ENCODE measurements at places on chromosomes 16 and 17.

DNA sequence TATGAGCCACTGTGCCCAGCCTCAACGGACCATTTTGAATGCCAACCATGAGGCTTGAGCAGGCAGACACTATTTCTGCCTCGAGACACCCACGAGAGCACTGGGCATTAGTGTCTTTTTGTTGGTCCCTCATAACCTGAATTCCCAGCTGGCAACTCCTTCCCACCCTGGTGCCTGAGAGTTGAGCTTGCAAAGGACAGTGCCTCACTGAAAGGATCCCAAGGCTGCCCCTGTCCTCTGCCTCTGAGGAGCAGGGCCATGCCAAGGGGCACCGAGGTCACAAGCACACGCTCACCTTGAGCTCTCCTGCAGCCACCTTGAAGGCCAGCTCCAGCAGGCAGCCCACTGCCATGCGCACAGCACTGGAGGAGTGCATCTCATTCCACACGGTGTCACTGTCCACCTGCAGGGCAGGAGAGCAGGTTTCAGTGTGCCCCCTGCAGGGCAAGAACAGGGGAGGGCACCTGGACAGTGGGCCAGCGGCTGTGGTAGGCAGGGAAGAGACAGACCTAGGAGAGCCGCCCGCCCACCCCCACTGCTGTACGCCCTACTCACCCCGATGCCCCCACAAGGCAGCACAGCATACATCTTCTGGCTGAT is 12.8 kb downstream of the G6PC3 start:
- peak; percentile 55 for DNase-seq

DNA sequence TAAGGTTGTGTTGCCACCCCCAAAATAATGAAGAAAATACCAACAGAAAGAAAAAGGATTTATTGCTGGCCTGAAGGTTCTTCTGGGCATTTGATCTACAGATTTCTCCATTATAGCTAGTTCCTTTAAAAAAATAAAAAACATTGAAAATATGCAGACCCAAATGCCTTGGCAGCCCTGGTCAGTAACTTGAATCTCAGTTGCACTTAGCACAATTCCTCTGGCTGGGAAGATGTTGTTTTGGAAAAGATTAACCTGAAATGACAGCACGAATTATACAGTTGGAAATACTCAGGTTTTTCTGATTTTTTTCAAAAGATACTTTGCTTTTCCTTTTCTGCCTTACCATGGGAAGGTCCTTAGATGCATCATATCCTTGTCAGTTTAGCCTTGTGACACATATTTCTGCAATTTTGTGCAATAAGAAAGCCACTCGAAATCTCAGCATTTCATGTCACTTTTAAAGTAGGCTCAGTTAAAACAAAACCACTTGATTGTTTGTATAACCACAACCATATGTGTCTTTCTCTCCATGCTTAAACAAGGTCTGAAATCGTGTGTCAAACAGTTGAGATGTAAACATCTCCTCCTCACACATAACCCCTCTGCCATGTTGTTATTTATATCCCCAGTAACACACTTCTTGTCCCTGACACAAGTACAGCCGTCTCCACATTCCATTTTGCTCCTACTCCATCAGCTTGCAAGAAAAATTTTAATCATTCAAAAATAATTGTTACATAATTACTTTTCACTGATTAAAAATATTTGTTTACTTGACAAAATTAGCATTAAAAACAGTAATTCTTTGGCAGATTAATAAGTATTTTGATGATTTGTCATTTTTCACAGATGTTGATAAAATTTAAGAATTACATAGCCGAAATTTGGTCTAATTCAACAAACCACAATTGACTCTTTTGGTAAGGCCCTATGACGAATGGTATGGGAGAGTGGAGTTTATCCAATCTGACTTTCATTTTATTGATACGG is 61.1 kb downstream of the SIAH1 start:
- DNase-seq: no peak

- DNase-seq: no peak
These were observed 6.5 kb downstream of the ENPP7 start for GRCh38 chr17:79737046-79737921.

DNA sequence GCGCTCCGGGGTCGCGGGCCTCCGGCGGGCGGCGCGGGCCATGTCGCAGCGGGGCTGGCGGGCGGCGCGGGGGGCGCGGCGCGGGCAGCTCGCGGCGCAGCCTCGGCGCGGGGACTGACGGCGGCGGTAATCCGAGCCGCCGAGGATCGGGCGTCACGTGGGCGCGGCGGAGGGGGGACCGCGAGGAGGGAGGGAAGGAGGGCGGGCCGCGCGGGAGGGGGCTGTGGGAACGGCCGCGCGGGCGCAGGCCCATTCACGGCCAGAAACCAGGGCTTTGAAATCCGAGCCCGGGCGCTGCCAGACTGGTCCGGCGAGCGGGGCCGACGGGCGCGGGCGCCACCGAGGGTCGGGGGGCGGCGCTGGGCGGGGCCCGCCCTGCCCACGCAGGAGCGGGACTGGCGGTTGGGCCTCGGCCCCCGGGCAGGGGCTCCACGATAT is at the start of gene MTSS2:
MTSS2 (minus strand) TSS at position 116 of the 438 bp plus-strand sequence. CDS start 262 bp downstream, outside the sequence.
- no peak for DNase-seq

DNA sequence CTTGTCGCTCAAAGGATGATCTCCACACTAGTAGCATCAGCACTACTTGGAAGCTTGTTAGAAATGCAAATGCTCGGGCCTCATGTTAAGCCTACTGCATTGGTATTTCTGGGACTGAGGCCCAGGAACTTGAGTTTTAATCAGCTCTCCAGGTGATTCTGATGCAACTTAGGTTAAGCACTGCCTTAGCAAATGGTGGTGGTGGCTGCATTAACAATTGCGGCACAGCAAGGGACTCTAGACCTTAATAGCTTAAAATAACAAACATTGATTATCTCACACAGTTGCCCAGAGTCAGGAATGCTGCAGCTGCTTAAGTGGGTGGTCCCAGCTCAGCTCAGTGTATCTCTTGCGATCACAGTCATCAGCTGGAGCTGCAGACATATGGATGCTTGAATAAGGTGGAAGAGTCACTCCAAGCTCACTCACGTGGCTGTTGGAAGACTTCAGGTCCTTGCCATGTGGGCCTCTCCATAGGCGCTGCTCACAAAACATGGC is 25.8 kb downstream of the HS3ST3A1 start:
- no peak for DNase-seq

DNA sequence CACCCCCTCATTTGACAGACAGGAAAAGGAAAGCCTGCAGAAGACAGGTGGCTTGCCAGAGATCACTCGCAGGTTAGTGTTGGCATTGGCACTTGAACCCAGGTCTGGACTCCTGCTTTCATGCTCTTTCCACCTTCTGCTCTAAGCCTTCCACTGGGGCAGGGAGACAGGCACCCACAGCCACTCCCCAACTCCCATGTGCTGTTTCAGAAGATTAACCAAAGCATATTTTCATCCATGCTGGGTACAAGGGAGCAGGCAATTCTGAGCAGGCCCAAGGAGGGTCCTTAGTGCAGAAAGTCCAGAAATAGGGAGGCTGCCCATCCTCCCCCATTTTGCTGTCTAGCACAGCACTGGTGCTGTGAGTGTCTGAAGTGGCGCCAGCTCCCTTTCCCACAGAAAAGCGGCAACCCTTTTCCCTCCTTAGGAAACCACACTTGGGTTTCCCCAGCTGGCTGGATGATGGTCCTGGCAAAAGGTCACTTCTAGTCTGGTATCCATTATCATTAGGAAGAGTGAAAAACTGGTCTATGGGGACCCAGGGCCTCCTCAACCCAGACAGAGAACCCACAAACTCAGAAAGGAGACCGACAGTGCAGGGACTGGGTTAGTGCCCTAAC is 2.0 kb upstream of the CAVIN1 start:
- DNase-seq: no peak

GRCh38 chr16:50270510-50271147 is 4.3 kb downstream of the ADCY7 start:
- DNase-seq: no peak

DNA sequence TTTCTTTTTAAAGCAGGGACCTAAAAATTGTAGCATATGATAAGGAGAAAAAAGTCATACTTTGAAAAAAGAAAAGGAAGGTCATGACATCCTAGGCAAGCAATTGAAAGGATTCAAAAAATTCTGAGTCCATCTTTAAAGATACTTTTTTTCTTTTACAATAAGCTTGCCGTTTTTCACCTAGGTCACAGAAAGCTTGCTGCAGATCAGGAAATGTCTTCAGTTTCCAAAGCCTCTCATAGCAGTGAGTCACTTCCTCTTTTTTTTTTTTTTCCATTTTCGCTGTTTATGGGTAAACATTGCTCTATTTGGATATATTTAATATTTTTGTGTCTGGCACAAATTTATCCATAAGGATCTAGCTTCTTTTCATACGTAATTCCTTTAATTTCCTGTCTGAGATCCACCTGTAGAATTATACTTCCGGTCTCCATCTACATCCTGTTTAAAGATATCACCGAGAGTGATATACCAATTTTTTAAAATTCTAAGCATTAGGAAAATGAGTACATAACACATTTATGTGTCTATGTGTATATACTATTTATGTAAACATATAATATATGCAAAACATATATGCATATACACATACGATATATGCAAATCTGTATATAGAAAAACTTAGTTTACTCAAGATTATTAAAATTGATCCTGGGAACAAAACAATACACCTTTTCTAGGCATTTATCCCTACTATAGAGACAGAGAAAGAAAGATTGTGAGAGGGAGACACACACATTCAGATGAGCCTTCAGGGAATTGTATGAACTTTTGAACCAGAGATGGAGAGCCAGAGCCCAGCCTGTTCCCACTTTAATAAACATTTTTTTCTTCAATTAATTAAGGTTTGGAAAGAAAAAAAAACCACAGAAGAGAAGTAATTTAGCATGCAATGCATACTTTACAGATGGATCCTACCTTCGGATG is 134.4 kb downstream of the SKAP1 start:
- no peak for DNase-seq

DNA sequence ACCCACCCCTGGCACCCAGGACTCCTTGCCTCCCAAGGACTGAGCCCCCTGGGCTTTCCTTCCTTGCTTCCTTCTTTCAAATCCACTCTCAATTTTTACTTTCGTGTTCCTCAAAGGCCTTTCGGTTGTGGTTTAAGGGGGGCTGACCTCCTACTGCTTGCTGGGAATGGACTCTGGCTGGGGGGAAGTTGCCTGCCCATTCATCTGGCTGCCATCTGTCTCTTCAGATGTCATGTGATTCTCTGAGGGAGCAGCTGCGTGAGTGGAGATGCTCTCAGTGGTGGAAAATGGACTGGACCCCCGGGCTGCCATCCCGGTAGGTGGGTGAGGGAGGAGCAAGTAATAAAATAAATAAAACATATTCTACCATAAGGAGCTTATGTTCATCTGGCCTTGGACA is 93.8 kb upstream of the RPRML start:
- DNase-seq: no peak

DNA sequence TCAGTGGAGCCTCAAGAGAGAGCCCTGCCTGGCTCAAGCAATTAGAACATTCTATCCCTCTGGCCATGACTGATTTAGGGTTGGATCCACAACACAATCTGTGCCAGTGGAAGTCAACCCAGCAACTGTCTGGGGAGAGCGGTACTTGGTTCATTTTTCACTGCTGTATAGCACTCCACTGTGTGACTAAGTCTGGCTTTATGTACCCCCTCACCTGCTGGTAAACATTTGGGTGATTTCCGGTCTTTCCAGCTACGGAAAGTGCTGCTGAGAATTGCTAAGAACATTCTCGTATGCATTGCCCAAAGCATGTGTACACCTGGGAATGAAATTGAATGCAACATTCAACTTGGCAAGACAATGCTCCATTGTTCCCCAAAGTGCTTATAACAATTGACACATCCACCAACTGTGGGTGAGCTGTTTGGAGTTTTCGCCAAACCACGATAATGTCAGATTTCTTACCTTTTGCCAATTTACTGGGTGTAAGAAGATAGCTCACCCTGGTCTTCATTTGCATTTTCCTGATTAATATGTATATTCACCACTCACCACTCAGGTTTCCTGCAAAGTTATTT is 63.5 kb upstream of the MED9 start:
- peak; percentile 20 for DNase-seq

- no peak for DNase-seq
These were observed 18.9 kb upstream of the KCNJ12 start for GRCh38 chr17:21357281-21357680.

GRCh38 chr16:20707461-20707860 is 10.0 kb upstream of the ACSM1 start:
- no peak for DNase-seq

DNA sequence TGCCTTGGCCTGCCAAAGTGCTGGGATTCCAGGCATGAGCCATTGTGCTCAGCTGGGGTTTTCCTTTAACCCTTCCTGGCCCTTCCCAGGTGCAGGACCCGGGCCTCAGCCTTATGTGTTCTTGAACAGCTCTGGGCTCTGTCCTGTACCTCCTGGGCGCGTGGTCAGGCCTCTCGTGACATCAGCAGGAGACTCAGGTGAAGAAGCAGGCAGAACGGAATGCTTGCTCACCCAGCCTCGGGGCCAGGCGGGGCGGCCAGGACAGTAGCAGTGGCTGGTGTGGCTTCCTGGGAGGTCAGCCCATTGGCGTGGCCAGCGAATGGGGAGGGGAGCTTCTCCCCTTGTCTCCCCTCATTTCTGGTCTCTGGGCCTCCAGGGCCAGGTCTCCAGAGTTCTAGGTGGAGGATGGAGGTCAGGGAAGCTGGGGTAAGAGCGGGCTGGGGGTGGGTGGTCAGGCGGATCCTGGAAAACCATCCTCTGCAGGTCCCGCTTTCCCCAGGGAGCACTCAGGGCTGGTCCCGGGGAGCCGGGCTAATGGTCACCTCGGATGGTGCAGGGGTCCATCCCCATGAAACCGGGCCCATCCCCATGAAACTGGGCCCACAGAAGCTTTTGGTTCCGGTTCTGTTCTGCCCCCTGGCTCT is 281.5 kb downstream of the SEC14L1 start:
- DNase-seq: no peak

DNA sequence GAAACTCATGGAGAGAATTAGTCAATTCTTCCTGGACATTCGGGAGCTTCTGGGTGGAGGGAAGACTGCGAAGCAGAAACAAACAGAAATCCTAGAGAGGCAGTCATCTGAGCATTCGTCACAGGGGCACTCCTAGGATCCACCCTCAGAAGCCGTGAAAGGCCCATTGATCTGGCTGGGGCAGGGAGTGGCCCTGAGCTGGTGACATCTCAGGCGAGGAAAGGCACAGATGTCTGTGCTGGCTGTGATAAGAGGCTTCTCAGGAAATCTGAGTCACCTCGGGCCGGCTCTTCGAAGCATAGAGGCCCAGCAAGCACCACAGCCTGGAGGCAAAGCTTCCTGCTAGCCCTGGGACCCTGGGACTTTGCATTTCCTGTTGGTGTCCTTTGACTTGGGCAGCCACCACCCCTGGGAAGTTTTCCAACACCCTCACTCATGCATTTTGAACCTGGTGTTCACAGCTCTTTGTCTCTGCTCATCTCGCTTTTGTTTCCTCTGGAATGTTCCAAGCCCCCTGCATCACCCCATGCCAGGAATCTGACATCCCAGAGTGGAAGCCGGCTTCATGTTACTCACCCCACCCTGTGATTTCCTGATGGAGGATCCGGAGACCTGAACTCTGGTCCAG is 23.3 kb upstream of the CDRT4 start:
- no peak for DNase-seq

DNA sequence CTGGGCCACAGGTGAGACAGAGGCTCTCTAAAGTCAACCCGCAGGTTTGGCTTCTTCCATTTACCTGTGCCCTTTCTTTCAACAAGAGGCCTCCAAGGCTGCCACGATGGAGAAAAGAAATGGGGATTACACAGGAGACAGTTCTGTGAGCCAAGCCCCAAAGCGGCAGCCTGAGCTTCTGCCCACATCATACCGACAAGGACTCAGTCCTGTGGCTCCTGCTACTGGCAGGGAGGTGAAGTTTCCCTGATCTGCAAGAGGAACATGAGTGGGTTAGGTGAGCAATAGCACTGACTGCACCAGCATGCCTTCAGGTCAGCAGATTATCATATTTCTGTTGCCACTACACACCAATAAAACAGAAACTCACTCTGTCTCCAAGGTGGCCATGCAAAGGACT is 800.0 kb downstream of the KCNJ18 start:
- no peak for DNase-seq
